Activated T-cell treated with anti-CD3 and anti-CD28 coated beads, Interleukin-2, amount 50 U/mL, for 72 hours (primary cell): ENCODE measurements at places on chromosomes 11 and 22. TPM values are rescaled to one million over a fixed set of nuclear protein-coding genes. Genes with fewer than 3 reads are reported as not detected.

- DNase-seq: no peak
These were observed 72.4 kb upstream of the NUP50 start for GRCh38 chr22:45091254-45091854.

GRCh38 chr22:37098976-37099591, 10.4 kb downstream of the TMPRSS6 start:
- no peak for DNase-seq

Gene UPK3A
- total RNA-seq: not detected

DNA sequence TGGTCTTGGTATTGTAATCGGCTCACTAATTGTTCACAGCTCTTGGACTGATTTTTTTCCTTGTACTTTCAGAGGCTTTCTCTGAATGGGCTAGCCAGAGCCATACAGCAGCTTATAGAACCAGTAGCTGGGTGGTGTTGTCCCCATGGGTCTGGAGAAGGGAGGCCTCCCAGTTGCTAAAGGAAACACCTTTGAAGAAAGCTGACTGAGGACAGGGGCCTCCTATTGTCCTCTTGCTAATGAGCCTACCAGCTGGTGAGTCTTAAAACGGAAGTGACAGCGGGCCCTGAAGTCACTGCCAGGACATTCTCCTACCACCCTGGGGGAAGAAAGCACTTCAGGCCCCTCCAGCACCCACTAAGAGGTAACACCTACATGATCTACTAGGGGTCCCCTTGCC, 9.9 kb downstream of the FADS3 start:
- no peak for DNase-seq

Gene PNPLA3
- 0.25 TPM for total RNA-seq

Gene APOBEC3C
- total RNA-seq: 143 TPM

DNA sequence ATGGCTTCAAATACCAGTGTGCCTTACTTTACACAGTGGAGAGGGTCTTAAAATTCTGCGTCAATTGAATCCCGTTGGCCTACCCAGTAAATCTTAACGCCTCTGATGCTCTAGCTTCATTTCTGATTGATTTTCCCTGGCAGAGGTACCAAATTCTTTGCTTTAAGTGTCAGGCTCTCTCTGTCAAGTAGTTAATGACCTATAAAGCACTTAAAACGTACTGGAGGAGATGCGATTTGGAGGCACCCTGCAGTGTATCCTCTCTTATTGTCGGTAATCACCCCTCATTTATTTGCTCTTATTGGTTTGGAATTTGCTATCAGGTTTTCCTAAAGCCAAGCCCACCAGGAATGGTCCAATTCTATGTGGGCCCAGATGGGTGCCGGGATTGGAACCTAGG, 59.2 kb downstream of the NFAM1 start:
- no peak for DNase-seq

Gene SLC22A6
- total RNA-seq: not detected

- no peak for DNase-seq
These were observed 94.3 kb downstream of the GAB2 start for GRCh38 chr11:78323363-78323762.

DNA sequence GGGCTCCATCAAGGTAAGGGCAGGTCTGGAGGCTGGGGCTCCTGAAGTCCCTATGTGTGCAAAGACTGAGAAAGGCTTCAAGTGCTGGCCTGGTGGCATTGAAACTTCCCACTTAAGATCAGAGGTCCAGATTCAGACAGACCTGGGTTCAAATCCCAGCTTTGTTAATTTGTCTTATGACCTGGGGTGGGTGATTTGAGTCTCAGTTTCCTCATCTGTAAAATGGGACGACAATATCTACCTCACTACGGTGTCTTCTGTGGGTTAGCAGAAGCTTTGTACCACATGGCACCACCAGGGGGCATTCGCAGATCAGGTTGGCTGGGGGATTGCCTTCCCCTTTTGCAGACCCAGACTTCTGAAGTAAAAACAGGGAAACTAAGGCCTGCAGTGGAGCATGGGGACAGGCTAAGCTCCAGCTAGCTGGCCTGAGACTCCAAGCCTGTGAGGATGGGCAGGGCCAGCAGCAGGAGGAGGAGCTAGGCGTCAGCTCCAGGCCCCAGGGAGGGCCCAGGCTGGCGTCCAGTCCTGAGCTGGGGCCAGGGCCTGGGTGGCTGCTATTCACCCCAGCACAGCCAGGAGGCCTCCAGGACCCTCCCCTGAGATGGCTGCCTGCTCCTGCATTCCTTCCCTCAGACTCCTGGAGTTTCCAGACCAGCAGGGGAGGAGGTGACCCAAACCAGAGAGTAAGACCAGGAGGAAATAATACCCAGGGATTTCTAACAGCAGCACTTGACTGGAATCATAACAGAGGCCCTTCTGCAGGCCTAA, 1.5 kb downstream of the CASTOR1 start:
- peak; percentile 88 for DNase-seq

Gene MAPK12
- 8.5 TPM for total RNA-seq

DNA sequence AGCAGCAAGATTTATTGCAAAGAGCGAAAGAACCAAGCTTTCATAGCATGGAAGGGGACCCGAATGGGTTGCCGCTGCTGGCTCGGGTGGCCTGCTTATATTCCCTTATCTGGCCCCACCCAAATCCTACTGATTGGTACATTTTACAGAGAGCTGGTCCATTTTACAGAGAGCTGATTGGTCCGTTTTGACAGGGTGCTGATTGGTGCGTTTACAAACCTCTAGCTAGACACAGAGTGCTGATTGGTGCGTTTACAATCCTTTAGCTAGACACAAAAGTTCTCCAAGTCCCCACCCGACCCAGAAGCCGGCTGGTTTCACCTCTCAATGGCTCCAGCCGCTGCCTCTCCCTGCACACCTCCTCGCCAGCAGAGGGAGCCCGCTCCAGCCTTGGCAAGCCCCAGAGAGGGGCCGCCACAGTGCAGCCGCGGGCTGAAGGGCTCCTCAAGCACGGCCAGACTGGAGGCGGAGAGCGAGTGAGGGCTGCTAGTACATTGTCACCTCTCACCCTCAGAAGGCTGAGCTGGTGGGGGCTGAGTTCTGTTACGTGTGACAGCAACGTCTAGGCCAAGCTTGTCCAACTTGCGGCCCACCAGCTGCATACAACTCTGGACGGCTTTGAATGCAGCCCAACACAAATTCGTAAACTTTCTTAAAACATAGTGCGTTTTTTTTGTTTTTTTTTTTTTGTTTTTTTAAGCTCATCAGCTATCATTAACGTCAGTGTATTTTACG, 8.7 kb downstream of the PTH start:
- peak; percentile 55 for DNase-seq

DNA sequence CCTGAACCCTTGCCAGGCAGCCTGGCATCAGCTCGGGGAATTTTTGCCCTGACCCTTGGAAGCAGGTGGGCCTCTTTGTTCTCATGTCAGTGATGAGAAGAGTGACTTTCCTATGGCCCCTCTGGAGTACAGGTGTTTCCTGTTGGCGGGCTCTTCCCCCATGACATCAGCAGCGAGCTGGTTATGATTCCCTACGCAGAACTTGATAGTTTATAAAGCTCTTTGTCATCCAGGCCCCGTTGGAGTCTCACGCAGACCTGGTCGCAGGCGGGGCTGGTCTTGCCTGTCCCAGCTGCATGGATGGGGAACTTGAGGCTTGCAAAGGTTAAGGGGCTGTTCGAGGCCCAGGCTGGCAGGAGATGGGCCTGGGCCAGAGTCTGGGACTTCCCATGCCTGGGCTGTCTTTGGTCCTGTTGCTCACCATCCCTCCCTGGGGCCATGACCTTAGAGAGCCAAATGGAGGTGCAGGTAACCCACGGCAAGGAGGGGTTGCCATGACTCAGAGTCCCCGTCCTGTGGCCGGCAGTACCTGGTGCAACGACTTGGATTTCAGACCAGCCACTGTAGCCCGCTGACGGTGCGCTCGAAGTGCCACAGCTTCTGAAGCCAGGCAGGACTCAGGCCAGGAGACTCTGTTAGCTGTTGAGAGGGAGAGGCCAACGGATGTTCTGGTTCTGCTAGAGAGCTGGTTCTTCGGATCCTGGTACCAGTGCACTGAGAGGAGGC, 45.9 kb upstream of the PPP6R3 start:
- DNase-seq: no peak

Gene PIH1D2
- total RNA-seq: 0.39 TPM

GRCh38 chr22:41619979-41620588, 759 bp downstream of the DESI1 start:
- DNase-seq: peak; percentile 60

DNA sequence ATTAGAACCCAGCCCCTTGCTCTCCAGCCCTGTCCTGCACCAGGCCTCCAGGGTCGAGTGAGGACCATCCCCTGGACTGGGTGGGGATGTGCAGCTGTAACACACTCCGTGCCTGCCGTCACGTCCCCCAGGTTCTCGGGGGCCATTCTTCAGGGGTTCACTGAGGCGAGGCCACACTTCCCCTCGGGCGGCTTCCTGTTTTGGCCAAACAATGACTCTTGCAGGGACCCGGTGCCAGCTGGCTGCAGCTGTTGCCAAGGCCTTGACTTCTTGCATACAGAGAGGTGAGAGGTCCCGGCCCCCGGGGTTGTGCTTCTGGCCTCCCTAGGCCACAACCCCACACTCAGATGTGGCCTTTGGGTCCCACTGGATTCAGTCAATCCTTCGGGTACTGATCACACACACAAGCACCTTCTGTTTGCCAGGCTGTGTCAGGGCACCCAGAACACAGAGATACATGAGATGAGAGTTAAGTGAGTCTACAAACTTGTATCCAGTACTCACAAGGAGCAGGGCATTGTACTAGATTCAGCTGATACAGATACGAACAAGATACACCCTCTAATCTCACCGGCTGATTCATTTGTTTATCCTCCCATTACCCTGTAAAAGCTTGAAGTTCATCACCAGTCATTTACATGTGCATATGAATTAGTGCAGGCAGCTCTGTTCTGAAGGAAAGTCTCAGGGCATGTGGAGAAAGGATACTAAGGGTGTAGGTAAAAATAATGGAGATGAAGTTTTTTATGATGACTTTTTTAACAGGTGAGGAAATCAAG, 32.9 kb downstream of the LRRC32 start:
- DNase-seq: no peak

Gene ANO9
- total RNA-seq: 34.3 TPM

GRCh38 chr11:43393765-43394355, 35.1 kb downstream of the TTC17 start:
- DNase-seq: no peak

- no peak for DNase-seq
These were observed 185.4 kb upstream of the E2F8 start for GRCh38 chr11:19426011-19426755.

DNA sequence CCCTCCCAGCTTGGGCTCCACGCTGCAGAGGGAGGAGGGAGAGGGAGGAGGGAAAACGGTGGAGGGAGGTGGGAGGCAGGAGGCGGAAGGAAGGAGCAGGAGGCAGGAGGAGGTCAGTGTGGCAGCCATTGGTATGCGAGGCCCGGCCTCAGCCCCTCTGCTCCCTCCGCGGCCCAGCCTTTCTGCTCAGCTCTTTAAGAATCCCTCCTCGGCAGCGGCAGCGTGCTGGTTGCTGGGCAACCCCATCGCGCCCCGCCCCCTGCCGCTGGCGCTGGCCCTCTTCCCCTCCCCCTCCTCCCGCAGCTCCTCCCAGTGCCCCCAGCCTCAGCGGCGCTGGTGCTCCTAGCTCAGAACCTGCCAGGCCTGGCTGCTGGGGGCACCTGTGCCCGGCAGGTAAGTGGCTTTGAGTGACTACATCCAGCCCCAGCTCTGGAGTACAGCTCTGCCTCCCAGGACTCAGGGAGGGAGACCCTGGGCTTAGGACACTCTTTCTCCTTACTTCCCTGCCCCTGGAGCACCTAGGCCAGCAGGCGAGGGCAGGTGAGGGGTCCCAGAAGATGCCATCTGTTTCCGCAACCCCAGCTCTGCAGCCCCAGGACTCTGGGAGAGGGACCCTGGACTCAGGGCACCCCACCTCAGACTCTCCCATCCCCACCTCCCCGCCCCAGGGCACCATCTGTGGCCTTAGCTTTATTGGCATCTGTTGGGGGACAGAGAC, 7.2 kb upstream of the FLRT1 start:
- DNase-seq: no peak

DNA sequence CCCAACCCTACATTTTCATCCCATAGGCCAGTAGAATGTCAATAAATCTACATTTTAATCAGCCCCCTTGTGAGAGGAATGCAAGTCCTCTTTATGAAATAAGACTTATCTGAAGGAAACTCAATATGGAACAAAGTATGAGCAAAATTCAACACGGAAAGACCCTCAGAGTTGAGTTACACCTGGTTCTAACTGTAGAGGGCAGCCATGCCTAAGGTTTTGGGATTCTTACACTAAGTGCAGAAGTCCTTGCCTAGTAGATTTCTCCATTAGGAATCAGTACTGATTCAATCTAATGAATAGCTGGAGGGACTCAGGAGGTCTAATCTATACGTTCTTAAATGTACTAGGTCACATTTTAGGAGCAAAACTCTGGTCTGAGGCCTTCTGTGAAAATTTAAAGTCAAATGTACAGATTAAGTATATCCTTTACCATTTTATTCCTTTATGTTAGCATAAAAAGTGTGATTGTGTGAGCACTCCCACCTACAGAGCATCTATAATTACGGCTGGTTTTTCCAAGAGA, 904.5 kb downstream of the DLG2 start:
- DNase-seq: no peak

DNA sequence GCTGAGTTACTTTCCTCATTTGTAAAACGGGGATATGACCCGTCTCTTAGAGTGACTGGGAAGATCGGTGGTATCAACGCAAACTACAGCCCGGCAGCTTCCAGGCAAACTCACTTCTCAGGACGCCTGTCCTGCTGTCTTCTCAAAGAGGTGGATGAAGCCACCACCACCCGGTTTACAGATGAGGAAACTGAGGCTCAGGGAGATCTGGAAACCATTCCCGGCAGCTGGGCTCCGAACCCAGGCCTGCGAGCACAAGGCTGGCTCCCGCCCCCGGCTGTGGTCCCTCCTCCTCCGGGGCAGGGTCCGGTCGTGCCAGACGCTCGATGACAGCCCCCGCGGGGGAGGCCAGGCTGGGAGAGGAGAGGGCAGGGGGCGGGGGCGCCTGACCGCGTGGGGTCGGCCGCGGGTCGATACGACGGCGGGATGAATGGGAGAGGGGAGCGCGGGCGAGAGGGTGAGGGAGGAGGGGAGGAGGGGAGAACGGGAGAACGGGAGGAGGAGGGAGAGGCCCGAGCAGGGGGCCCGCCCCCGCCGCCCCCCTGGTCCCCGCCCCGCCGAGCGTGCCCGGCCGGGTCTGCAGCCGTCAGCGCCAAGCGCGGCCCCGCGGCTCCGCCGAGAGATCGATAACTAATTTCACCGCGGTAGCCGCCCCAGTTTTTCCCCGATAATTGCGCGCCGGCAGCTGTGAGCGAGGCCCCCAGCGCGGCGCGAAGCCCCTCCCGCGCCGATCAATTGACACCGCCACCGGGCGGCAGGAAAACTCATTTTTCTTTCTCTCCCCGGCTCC, 14.0 kb downstream of the IGLL1 start:
- DNase-seq: peak; percentile 1

DNA sequence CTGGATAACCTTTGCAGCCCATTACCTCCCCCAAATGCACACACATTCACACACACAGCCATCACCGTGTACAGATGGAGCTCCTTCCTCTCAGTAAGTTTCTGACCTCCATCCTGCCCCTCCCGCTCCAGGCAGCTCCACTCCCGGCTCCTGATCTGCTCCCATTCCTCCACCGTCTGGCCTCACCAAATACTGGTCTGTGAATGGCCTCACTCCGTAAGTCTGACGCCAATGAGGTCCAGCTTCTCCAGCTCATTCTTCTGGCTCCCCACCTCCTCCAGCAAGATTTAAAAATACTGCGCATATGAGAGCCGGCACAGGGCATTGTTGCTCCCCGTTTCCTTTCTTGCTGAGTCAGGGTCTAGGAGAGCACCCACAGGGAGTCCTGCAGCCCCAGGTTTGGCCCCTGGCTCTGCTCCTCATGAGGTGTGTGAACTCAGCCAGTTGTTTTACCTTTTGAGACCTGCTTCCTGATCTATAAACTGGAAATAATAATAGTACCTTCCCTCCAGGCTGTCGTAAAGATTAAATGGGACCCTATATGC, 14.0 kb upstream of the TUB start:
- DNase-seq: no peak
